ENCODE measurements at places on chromosomes 3 and 15. TPM values are rescaled to one million over a fixed set of nuclear protein-coding genes. Genes with fewer than 3 reads are reported as not detected.
A peak's percentile ranks its signal among the peaks of the same experiment; 100 is the strongest.

DNA sequence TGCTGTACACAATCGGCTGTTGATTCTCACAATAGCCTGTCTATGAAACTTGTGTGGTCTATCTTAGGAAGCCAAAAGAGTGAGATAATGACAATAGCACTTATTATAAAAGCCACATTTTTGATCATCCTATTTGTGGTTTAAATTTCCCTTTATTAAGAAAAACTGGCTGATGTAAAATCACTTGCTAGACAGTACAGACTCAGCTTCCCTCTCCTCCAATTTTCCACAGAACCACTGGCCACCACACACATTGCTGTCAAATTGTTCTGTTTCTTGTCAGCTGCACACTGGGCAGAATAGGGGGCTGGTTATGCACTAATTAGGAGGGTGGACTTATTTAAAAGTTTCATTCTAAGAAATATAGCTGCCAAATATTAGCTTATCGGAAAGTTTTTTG lies 425.9 kb downstream of the EPHA3 start:
- no peak for DNase-seq

DNA sequence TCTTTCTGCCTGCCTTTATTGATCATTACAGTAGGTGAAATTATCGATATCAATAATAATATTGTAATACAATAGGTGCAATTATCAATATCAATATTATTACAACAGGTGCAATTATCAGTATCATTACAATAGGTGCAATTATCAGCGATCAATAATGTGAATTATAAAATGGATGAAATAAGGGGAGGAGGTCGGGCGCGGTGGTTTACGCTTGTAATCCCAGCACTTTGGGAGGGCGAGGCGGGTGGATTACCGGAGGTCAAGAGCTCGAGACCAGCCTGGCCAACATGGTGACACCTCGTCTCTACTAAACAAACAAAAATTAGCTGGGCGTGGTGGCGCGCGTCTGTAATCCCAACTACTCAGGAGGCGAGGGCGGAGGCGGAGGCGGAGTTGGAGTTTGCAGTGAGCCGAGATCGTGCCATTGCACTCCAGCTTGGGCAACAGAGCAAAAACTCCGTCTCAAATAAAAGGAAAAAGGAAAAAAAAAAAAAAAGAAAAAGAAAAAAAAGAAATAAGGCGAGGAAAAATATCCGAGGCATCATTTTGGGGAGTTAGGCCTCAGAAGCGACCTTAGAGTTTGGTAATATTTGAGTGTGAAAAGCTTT lies 611 bp upstream of the BNIP2 start:
- DNase-seq: peak; percentile 18

- no peak for DNase-seq
Measured at GRCh38 chr3:74883690-74884089, 269.2 kb upstream of the CNTN3 start.

GRCh38 chr3:33826206-33826605 lies 27.8 kb downstream of the PDCD6IP start:
- DNase-seq: no peak

- no peak for DNase-seq
Measured at GRCh38 chr3:139764936-139765335, 87.2 kb upstream of the NMNAT3 start.

DNA sequence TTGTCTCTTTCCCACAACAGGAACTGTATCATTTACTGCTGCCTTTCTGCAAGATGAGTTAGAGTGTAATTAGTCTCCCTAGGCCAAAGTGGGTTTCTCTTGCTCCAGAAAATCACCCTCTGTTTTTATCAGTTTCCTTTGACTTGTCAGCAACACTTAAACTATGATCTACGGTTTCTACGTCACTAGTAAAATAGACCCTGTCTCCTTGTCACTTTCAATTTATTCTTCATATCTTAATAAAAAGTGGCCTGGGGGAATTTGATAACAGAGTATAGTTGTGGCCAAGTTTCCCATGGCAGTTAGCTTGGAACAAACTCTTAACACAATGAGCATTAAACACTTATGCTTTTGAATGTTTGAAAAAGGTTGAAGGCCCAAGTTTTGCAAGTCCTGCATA lies 79.6 kb downstream of the CGNL1 start:
- DNase-seq: no peak

DNA sequence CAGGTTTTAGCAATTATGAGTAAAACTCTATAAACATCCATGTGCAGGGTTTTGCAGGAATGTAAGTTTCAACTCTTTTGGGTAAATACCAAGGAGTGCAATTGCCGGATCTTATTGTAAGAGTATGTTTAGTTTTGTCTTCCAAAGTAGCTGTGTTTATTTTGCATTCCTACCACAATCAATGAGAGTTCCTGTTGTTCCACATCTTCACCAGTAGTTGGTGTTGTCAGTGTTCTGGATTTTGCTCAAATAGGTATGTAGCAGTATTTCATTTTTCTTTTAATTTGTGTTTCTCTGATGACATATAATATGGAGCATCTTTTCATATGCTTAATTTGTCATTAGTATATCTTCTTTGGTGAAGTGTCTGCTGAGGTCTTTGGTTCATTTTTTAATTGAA lies 185.1 kb upstream of the GALNT15 start:
- DNase-seq: no peak

DNA sequence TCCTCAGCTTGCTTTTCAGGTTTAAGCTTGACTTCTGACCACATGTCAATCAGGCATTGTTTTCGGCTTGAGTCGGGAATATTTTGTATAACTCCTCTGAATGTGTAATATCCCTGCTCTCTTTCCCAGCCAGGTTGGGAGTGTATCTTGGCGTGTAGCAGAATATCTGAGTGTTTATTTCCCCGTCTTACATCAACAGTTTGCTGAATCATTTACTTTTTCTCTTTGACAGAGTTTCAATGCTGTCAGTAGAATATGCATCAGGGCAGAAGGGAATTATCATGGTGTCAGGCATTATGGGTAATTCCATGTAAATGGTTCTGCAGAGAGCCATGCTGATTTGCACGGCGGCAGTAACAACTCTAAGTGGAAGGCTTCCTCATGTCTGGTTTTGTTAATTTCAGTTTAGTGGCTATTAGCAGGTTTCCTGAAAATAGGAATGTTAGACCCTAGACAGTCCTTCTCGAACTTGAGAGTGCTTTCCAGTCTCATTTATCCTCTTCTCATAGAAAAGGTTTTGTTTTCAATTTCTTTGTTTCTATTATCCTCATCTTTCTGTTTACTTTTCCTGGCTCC lies 566.3 kb downstream of the AGBL1 start:
- DNase-seq: no peak

GRCh38 chr15:85354461-85354860 lies 25.9 kb upstream of the AKAP13 start:
- DNase-seq: no peak

GRCh38 chr3:186566772-186567071 lies 417 bp downstream of the TBCCD1 start:
- DNase-seq: no peak

- DNase-seq: no peak
Measured at GRCh38 chr15:69786136-69786701, 311.5 kb downstream of the TLE3 start.

- no peak for DNase-seq
Measured at GRCh38 chr3:138748190-138748589, 86.5 kb downstream of the PIK3CB start.

GRCh38 chr3:109853077-109853731 lies 515.9 kb upstream of the DPPA4 start:
- DNase-seq: no peak

GRCh38 chr3:35602395-35602936 lies 36.9 kb upstream of the ARPP21 start:
- DNase-seq: no peak

DNA sequence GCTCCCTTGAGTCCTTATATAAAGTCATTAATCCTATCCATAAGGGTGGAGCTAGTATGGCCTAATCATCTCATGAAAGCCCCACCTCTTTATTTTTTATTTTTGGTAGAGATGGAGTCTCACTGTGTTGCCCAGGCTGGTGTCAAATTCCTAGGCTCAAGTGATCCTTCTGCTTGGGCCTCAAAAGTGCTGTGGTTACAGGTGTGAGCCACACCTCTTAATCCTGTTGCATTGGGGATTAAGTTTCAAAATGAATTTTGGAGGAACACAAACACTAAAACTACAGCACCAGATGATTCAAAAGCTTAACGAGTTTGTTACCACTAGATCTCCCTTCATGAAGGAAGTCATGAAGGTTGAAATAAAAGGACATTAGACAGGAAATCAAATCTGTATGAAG lies 27.7 kb downstream of the RAB7A start:
- no peak for DNase-seq

- DNase-seq: no peak
Measured at GRCh38 chr3:78725703-78726246, 1042.0 kb downstream of the ROBO1 start.

GRCh38 chr15:67349634-67350033 lies 95.0 kb downstream of the IQCH start:
- no peak for DNase-seq

DNA sequence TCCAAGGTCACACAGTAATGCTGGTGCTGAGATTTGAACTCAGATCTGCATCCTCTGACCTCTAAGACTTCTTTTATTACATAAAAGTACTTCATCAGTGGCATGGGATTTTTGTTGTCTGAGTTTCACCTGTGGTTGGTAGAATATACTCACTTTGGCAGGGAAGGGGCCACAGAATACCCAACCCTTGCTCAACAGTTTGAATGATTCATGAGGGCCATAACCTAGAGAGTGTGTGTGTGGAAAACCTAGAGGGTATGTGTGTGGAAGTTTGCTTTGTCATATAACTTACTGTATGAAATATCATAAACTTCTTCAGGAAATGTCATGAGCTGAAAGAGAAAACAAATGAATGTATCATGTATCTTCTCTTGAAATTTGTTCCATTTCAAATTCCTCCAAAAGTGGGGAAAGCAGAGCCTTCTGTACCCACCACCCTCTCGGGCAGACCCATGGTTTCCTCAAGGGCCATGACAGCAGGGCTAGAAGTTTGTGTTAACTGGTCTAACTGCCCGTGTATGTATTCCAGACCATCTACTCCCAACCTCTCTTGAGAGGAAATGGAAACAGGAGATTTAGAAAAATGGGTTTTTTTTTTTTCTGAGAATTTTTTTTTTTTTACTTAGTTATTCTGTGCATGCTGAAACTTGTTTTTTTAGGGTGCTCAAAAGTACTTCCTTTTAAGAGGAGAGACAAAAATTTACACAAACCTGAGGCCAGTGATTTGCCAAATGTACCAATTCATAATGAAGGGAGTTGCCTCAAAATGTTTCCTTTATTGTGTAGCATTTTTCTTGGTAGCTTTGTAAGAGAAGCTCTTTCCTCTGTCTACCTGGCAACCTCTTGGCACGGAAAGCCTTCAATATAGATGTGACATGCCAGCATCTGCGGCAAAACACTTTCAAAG lies 127.0 kb downstream of the TPRG1 start:
- no peak for DNase-seq

DNA sequence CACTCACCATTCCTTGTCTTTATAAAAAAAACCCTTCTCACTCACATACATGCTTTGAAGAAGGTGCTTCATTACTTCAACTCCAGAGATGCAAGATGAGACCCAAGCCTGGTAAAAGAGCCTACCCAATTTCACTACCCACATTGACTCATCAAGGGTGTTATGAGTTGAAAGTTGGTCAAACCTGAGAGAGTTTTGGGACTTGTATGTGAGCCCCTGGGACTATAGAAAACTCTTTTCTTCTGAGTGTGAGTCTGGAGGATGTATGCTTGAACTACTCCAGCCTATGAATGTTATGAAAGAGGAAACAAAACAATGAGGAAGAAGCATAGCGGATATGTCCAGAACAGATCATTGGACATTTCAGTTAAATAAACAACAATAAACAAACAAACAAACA lies 106.5 kb upstream of the SATB1 start:
- no peak for DNase-seq

The NMB gene
- polyA plus RNA-seq: 5.3 TPM

The FSIP1 gene
- 2.0 TPM for polyA plus RNA-seq

The STOML1 gene
- 14.3 TPM for polyA plus RNA-seq

The GOLGA8M gene
- 1.8 TPM for polyA plus RNA-seq

The SH2D7 gene
- polyA plus RNA-seq: 0.65 TPM

The PLA2G4F gene
- polyA plus RNA-seq: 20.3 TPM

The TMEM207 gene
- polyA plus RNA-seq: 19.7 TPM
